AG09309 (cell line): ENCODE measurements at places on chromosomes 5 and 9.

DNA sequence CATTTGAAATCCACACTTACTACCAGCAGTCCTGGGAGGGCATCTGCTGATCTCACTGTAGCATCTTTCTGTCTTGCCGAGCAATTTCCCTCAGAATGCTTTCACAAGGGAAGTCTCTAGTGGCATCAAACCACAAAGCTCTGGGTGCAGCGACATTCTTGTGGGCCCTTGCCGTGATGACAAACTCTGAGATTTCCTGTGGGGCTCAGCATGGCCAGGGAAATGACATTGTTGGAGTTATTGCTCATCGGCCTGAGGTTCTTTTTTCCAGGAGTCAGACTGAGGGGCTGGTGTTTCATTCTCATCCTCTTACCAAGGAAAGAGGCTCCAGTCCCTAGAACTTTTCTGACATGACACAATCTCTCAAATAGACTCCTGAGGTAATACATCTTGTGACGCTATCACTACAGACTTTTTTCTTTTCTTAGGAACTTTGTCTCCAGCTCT lies 51.4 kb downstream of the PFDN1 start:
- DNase-seq, result peak; percentile 70

DNA sequence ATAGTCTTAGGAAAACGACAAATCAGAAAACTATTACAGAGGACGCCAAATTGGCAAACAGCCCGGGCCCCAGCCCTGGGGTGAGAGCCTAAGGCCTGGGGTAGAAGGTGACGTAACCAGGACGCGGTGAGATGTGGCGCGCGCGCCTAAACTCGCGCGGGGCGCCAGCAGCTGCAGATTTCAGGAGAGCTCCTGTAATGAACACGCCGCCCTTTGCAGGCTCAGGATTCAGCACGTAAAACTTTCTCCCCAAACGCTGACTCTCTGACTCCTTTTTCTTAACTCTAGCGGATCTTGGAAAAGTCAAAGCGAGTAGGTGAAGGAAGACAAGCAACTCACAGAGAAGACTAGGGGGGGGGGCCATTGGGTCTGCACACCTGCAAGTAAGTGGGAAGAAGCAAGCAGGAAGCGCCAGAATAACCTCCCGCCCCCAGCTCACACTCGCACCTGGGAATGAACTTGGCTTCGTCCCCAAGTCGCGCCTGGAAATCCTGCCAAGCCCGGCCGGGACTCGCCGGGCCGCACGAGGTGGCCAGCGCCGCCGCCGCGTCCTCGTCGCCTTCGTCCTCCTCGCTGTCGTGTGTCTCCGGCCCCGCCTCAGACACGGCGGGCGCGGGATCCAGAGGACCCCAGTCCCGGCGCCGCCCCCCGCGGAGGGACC lies 822 bp downstream of the RASEF start:
- no peak for DNase-seq

GRCh38 chr5:108193021-108193795 lies 188.7 kb downstream of the FBXL17 start:
- DNase-seq, result peak; percentile 77

DNA sequence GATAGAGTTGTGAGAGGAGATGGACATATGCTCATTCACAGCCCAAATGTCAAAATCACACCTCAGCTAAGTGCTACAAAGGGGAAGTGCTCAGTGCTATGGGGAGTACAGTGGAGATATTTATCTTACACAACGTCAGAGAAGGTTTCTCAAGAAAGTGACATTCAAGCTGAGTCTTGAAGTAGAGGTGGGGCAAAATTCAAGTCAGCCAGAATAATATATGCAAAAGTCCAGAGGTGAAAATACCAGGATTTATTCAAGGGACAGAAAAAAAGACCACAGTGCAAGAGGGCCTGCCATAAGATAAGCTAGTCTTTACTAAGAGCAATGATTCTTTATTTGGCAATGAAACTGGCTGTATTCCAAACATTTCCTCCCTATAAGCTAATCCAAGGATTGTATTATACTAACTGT lies 327.8 kb upstream of the PIK3R1 start:
- no peak for DNase-seq

- no peak for DNase-seq
Measured at GRCh38 chr5:78591972-78592700, 56.4 kb downstream of the LHFPL2 start.

DNA sequence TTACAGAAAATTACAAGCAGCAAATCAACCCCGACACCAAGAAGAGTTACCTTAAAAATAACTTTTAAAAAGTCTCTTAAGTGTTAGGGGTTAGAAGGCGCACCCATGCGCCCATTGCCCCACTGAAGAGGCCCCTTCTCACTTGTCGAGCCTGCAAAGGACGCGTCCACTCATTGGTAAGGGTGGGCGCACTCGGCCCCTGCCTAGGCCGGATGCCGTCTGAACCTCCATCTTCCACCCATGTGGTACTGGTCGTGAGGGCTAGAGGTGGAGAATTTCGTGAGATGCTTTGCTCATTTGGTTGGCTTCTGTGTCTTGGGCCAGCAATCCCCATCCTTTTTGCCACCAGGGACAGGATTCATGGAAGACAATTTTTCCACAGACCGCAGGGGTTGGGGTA lies 27.5 kb upstream of the LRRC14B start:
- DNase-seq, result no peak

DNA sequence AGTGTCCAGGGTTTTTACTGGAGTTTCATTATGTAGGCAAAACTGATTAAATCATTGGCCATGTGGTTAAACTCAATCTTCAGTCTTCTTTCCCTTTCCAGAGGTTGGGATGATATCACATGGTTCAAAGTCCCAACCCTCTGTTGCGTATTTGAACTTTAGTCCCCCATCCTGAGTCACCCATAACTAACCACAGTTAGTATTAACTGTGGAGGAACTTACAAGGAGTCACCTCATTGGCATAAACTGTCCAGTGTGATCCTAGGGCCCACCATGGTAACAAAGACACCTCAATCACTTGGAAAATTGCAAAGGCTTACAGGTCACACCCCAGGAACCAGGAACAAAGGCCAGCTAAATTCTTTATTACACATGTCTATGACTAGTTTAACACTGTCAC lies 188.5 kb downstream of the COX7C start:
- no peak for DNase-seq

DNA sequence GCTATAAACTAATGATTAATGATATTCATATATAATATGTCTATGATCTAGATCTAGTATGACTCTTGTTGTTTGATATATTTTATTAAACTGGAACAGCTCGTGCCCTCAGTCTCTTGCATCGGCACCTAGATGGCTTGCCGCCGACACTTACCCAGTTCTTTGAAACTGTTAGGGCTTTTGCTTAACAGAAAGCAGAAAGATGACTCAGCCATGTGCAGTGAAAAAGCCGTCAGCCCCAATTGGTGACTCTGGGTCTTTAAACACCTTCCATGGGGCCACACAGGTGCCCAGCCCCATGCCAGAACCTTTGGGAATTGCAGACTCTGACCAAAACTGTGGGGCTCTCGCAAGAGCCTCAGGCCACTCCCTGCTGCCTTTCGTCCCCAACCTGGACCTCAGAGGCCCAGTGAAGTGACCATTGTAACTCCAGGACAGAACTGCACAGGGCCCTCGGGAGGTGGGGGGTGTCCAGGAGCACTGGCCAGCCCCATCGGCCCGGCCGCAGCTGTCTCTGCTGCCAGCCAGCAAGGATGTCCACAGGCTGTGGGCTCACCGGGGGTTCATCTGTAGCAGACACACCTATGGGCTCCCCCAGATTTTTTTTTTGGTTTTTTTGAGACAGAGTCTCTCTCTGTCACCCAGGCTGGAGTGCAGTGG lies 7.8 kb downstream of the LCN10 start:
- no peak for DNase-seq

DNA sequence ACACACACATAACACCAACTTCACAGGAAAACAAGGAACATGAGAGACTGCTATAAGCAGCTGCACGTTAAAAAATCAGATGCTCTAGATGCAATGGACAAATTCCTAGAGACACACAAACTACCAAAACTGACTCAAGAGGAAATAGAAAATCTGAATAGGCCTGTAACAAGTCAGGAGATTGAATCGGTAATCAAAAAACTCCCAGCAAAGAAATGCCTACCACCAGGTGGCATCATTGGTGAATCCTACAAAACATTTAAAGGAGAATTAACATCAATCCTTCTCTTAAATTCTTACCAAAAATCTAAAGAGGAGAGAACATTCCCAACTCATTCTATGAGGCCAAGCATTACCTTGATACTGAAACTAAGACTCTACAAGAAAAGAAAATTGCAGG lies 54.9 kb downstream of the NDST1 start:
- no peak for DNase-seq

- peak; percentile 2 for DNase-seq
Measured at GRCh38 chr9:23769307-23769935, 56.6 kb downstream of the ELAVL2 start.

DNA sequence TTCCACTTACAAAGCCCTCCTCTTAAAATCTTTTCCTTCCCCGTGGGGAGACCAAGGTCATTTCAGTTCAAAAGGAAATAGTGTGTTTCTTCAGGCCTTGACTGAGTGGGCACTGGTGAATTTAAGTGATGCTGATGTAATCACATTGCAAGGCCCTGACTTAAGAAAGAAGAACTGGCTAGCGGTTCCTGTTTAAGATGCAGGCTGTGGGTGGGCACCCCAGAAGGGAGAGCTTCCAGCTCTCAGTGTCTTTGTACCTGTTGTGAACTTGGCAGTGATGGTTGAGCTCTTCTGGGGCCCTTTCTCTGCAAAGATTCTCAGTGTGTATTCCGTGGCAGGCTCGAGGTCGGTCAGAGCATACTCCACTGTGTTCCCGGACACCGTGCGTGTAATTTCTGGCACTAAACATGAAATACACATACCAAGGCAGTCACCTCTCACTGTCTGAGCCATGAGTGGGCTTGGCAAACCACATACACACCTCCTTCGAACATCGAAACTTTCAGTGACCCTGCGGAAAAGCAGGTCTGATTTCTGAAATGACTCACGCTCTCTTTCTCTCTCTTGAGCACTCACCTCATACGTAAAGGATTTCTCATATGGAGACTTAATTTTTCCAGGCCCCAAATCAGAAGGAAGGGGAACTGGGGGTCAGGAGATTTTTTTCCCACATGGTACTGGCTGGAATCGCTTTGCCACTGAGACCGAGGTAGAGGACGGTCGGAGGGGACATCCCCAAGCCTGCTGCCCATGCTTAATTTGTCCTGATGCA lies 81.9 kb downstream of the TNC start:
- peak; percentile 83 for DNase-seq

DNA sequence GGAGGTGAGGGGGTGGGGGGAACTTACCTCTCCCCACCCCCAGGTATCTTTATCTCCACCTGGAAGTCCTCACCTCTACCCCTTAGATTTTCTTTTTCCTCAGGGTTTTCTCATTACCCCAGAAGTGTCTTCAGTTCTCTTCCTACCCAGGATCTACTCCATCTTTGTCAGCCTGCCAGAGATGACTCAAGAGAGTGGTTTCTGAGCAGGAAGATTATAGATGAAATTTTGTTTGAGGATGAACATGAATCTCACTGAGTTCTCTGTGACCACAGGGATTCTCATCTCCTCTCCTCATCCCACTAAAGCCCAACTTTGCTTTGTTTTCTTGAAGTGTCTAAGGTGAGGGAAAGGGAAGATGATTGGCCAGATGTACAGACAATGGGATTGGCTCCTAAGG lies 5.2 kb upstream of the HINT2 start:
- DNase-seq, result peak; percentile 58

DNA sequence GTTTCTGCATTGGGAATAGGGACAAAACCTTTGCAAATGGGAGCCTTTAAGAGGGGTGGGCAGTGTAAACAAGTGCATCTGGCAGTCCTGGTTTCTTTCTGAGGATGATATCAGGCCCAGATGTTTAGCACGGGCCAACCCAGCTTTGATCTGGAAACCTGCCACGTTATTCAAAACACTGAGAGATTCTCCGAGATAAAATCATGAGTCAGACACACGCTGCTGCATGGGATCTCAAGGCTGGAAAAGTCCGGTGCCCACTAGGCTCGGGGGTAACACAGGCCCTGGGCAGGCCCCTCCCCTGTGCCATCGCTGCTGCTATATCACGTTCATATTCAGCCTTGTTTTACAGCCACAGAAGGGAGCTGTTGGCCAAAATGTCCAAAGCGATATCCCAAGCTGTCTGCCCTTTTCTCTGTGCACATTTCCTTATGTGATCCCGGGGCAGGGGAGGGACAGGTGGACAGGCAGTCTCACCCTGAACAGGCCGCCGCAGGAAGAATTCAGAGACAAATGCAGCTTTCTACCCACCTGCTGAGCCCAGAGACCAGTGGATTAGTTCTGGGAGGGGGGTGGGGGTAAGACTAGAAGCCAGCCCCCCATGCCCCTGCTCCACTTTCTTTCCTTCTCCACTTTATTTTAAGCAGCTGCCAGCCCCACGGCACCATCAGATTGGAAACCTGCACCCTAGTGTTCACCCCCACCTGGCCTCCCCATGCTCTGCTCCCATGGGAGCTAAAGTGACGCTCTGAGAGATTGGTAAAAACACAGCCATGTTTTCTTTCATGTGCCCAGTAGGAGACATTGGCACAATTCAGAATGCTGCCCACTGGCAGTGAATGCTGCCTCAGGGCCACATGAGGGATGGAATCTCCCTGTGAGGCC lies 63.1 kb downstream of the TMOD1 start:
- DNase-seq, result peak; percentile 13

GRCh38 chr5:10981932-10982331 lies 220.9 kb upstream of the DAP start:
- no peak for DNase-seq

DNA sequence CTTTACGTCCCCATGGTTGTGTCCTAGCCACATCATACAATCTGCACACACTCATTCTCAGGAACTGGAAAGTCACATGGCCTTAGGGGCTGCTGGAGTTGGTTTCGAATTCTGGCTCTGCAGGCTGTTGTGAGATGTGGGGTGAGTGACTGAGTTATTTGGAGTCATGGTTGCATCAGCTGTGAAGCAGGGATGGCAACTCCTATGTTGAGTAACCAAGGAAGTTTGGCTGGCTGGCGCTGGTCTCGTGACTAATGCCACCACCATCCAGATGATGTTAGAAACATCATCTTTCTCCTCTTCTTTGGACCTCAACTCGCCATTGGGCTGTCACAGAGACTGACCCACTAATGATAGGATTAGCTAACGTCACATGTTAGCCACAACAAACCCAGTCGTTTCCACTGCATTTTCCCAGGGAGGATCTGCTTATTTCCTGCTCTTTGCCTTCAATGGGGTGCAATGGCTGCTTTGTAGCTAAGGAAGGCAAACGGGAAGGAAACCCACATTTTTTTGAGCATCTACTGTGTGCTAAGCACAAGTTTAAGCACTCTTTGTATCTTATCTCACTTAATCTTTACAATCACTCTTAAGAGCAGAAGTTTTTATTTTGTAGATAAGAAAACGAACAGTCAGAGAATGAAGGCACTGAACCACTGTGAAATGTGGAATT lies 78.1 kb upstream of the UBTD2 start:
- DNase-seq, result peak; percentile 99

DNA sequence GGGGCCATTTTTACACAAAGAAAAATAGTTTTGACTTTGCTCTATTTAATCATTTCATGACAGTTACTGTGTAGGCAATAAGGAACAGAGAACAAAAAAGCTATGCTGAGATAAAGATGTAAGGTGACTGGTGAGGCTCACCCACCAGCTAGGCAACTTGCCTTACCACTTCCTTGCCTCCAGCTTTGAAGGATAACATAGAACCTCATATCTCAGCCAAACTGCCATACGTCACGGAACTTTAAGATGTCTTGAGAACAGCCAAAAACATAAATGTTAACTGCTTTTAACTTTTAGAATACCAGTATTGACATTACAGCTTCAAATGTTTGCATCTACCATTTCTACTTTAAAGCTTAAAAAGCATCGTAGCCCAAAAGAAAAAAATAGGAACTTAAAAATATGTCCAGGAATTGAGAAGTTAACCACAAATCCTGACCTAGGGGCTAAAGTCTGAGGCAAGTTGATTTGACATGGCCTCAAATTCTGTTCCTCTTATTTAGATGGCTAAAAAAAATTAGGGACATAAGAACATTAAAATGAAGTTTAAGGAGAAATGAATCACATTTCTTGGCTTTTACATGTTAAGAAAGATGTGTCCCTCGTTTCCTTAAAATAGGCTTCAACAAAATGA lies 7.7 kb upstream of the GCNT4 start:
- no peak for DNase-seq
